Activated CD4-positive, alpha-beta T cell treated with anti-CD3 and anti-CD28 coated beads, Interleukin-2, Interleukin-6, amounts not matched to agents 100 ng/mL and 50 ng/mL, durations not matched to agents 16 hours and 8 hours (primary cell): ENCODE measurements at places on chromosomes 5 and 9.

- DNase-seq: no peak
Measured at GRCh38 chr5:104576677-104577076, 1014.1 kb upstream of the NUDT12 start.

DNA sequence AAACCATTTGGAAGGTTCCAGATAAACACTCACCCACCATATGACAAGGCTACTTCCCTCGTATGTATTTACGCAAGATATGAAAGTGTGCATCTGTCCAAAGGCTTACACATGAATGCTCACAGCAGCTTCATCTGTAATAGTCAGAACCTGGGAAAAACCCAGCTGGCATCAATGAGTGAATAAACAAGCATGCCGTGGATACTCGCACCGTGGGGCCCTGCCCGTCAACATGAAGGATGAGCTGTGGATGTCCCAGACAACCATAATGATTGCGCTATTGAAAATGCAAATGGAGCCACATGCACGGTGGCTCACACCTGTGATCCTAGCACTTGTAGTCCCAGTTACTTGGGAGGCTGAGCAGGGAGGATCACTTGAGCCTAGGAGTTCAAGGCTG, 60.6 kb upstream of the FCN1 start:
- DNase-seq: no peak

DNA sequence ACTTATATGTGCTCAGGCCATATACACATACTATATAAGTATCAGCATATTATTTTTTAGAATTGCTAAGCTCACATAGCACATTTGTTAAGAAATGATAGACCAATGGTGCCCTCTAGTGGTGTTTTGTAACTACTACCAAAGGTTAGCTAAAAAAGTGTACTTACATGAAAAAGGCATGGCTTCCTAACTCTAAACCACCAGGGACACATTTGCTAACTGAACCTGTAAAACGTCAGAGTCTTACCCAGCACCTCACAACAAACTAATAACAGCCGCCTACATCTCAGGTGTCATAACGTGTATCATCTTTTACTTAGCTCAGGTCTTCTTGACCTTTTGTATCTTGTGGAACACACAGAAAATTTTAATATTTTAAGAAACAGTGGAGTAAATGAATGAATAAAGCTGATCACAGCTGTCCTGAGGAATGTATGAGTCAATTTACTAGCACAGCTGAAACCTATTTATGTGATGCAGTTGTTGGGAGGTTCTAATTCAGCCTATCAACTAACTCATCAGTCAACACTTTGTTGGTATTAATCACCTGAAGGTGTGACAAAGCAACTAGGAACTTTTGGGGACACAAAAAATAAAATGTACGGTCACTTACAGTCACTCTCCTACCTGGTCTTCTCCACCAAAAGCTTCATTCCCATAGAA, 72.9 kb downstream of the BAAT start:
- DNase-seq: peak; percentile 74

DNA sequence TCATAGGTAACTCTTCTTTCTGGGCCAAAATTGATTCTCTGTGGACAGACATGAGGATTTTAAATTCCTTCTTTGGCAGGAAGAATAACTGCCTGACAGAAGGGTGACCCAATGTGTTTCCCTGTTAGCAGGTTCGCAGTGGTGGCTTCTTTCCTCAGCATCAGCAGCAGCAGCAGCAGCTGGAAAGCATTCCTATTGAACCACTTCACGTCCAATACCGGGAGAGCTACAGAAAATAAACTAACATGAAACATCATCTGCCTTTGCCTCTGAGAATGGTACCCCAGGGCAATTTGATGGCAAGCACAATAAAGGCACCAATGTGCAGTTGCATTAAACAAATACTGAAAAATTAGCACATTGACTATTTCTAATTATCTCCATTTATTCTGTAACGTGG, 214.5 kb downstream of the TMEM167A start:
- DNase-seq: no peak

DNA sequence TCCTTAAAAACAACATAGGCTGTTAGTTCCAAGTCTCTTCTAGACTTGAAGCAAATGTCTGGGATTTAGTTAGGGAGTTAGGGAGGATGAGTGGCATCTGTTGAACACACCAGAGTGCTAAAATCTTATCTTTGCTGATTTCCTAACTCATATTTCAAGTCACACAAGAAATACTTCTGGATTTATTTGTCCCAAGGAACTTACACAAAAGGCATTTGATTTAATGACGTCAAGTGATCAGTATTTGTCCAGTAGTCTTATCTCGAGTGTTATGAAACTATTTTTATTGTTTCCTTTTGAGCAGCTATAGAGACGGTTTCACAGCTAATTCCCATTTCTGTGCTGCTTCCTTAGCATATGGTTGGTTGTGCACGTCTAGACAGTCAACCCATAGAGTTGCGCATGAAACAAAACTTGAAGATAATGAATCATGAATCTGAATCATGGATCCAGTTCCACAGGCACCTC, 140.5 kb upstream of the TUT7 start:
- no peak for DNase-seq

DNA sequence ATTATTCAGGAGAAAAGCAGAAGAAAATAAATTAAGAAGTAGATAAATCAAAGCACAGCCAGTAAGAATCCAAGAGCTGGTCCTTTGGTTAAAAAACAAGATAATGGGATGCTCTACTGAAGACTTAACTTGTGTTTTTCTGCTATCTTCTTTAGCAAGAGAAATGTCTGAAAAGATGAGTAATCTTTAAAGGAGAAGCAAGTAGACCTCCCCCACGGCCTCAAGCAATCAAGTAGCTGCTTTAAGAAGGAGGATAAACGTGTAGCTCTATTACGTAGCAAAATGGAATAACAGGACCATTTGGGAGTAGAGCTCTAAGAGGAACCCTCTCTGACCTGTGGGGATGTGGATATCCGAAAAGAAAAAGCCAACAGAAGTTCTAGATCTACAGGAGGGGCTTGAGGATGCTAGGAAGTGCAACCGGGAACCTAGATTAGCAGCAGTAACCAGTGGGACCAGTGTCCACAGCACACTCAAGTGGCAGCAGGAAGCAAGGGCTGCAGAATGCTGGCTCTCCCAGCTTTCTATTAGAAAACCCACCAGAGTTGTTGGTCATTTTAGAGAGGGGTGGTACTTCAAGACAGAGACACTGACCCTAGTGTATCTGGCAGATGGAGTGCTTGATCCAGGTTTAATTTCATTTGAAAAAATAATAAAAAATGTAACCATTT, 185.4 kb downstream of the GABBR2 start:
- no peak for DNase-seq

DNA sequence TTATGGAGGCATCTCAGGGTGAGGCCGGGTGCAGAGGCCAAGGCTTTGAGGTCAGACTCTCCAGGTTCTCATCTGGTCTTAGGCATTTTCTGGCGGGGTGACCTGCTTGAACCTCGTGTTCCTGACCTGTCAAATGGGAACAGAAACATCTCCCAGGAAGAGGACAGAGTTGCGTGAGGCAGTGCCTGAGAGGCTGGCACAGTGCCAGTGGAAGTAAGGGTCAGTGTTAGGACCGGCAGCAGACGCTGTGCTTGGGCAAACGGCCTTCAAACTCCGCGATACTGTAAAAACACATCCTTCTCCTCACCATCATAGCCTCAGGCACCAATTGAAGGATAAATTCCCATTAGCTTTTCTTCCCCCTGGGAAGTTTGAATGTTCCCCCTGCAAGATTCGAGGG, 55.6 kb upstream of the FCN2 start:
- DNase-seq: no peak

GRCh38 chr9:117334101-117334500, 80.8 kb downstream of the ASTN2 start:
- DNase-seq: no peak

GRCh38 chr5:139764886-139765408, 30.7 kb upstream of the PSD2 start:
- DNase-seq: no peak

GRCh38 chr5:32735512-32735911, 24.4 kb downstream of the NPR3 start:
- DNase-seq: no peak

DNA sequence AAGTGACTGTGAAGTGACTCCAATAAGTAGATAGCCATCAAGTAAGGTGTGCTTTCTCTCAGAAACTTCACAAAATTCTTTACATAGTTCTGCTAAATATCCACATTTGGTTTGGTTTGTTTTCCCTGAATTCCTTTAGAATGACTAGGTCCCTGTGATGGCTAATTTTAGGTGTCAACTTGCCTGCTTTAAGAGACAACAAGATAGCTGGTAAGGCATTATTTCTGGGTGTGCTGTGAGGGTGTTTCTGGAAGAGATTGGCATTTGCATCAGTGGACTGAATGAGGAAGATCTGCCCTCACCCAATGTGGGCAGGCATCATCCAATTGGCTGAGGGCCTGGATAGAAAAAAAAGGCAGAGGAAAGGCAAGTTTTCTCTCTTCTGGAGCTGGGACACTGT, 8.3 kb upstream of the PTBP3 start:
- no peak for DNase-seq

- peak; percentile 19 for DNase-seq
Measured at GRCh38 chr5:165209101-165209727, 1703.8 kb downstream of the MAT2B start.

GRCh38 chr9:79480639-79481038, 91.1 kb upstream of the TLE4 start:
- no peak for DNase-seq
